Karpas-422 (cell line): ENCODE measurements at places on chromosomes 5 and 9. TPM values are rescaled to one million over a fixed set of nuclear protein-coding genes. Genes with fewer than 3 reads are reported as not detected.

TLE1 gene
- total RNA-seq: not detected in 2 replicates

- no peak for DNase-seq
Measured at GRCh38 chr5:57715296-57715695, 232.7 kb upstream of the ACTBL2 start.

NMUR2 gene
- not detected in 2 replicates for total RNA-seq

- no peak for DNase-seq
Measured at GRCh38 chr5:5331848-5332247, 90.6 kb upstream of the ICE1 start.

DNA sequence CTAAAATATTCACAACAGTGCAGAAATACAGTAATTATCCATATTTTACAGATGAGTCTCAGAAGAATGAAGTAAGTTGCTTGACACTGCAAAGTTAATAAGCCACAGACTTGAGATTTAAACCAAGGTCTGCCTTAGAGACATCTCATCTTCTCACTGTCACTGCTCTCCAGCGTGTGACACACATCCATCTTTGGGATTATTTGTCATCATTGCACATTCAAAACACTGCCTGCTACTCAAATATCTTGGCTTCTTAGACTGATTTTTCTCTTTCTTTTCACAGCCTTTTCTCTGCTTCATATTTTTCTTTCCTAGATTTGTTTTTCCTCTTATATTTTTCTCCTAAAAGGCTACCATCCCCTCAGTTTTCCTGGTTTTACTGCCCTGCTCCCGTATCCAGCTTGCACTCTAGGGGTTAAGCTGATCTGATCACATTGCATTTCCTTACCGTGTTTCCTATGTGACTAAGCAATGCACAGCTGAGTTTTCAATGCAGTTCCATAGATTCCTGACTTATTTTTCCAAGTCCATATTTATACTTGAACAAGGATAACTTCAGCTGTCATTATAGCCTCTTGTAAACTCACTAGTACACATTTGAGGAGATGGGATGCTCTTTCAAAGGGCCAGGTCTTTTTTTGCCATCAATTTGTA, 353.0 kb downstream of the PLK2 start:
- no peak for DNase-seq

DNA sequence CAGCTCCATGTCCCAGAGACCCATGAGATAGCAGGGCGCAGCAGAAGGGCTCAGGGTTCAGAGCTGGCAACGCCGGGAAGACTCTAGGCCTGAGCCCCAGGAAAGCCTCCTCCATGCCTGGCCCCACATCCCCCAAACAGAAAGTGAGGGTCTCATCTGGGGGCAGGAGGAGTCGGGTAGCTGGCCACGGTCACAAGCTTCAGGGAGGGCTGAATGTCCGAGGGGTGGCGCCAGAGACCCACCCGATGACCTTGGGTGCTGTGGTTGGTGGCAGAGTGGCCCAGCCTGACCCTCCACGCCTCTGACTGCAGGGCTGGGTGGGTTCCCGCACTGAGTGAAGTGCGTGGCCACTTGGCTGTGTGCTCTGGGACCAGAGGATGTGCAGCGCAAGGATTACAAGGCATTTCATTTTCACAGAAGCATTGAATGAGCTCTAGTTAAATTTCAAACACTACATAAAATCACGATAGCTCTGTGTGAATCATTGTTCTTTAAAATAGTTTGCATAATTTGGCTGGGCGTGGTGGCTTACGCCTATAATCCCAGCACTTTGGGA, 3.0 kb downstream of the C8G start:
- peak; percentile 66 for DNase-seq
